ENCODE measurements at places on chromosomes 1 and 21.

GRCh38 chr21:42513151-42513984 lies at the start of gene SLC37A1:
Gene SLC37A1 (plus strand): TSS chr21:42513852. CDS start chr21:42518455, 4,603 bp downstream.
- DNase-seq, result no peak

GRCh38 chr1:184078564-184079249 lies 27.2 kb downstream of the TSEN15 start:
- DNase-seq, result no peak

- DNase-seq, result no peak
Measured at GRCh38 chr1:199194862-199195261, 556.0 kb downstream of the PTPRC start.

GRCh38 chr1:243311809-243312208 lies 56.0 kb downstream of the SDCCAG8 start:
- no peak for DNase-seq

DNA sequence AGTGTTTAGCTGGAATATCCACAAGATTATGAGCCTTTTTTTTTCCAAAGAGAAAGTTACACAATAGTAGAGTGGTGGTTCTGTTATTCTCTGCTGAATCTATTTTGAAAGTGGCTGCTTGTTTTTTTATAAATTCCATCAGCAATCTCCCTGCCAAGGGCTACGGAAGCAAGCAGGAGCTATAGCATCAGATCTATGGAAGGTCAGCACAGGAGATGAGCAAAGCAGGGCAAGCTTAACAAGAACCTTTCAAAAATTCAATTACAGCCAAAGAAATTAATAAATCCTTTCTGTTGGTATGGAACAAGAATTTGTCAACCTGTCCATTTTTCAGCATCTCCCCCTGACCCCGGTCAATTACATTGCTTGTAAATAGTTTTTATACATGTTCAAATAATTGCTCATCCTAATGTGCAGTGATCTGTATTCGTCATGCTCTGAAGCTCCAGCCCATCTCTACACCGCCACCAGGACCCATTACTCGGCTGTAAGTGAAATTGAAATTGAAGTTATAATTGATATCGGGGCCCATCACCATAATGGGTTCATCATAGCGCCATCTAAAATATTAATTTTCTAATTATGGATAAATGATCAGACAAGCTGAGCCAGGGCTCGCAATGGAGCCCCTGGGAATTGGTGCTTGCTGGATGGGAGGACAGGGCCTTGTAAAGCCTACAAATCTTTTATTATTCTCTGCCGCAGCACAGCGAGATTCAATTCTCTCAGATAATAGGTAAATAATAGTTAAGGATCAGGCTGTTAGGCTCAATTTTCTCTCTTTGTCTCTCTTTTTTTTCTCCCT lies 215.1 kb downstream of the ATG4C start:
- DNase-seq, result no peak

- DNase-seq, result no peak
Measured at GRCh38 chr1:61141288-61142042, 59.1 kb downstream of the NFIA start.

- DNase-seq, result no peak
Measured at GRCh38 chr21:14923468-14923867, 141.3 kb downstream of the NRIP1 start.

All from common myeloid progenitor, CD34-positive (primary cell).